ENCODE measurements at places on chromosomes 5 and 9. TPM values are rescaled to one million over a fixed set of nuclear protein-coding genes. Genes with fewer than 3 reads are reported as not detected.

The CA9 gene
- 3.6 TPM for total RNA-seq

The C9orf50 gene
- total RNA-seq, result 0.39 TPM

The SCGB3A2 gene
- not detected for total RNA-seq

The IFNK gene
- total RNA-seq, result not detected

The TSLP gene
- not detected for total RNA-seq

The NKD2 gene
- total RNA-seq, result not detected

The ADGRD2 gene
- total RNA-seq, result not detected

The PRXL2C gene
- total RNA-seq, result 20.9 TPM

The SLC1A1 gene
- 7.1 TPM for total RNA-seq

The PCDHGA7 gene
- total RNA-seq, result 0.17 TPM

The DDX4 gene
- not detected for total RNA-seq

The FAM221B gene
- total RNA-seq, result not detected

The STKLD1 gene
- total RNA-seq, result 1.9 TPM

The ADAMTS2 gene
- 93.2 TPM for total RNA-seq

The PLAC8L1 gene
- total RNA-seq, result 0.97 TPM

The VCAN gene
- total RNA-seq, result 710 TPM

The RAPGEF1 gene
- total RNA-seq, result 73.1 TPM

The HAVCR2 gene
- total RNA-seq, result not detected

The SPATA6L gene
- 0.46 TPM for total RNA-seq

The RASGEF1C gene
- total RNA-seq, result not detected

All from chondrocyte (in vitro differentiated cells).